GM13977 (cell line): ENCODE measurements at places on chromosomes 5 and 9.
A peak's percentile ranks its signal among the peaks of the same experiment; 100 is the strongest.

DNA sequence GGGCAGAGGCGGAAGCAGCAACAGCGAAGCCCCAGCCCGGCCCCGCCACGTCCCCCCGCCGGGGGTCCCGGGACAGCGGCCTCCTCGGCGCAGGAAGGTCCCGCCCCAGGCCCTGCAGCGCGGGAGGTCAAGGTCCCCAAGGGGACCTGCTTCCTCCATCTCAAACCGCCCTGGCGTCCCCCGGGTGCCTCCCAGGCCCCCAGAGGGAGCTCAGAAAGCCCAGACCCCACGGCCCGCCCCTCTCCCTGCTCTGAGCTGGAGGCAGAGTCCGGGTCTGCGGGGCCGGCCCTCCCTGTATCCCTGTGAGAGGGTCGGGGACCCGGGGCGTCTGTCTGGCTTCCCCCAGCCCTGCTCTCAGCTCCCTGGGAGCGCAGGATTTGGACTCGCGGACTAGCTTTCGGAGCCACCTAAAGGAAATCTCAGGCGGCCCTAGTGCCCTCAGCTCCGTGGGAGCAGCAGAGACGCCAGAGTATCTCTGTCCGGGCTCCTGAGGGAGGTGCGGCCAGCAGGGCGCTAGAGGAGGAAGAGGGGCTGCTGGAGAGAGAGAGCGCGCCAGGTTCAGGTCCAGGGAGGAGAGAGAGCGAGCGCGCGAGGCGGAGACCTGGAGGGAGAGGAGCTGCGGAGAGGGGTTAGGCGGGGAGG, 30.7 kb downstream of the EXOC3 start:
- DNase-seq = peak; percentile 65

GRCh38 chr5:172530406-172530805, 76.1 kb upstream of the SH3PXD2B start:
- no peak for DNase-seq

DNA sequence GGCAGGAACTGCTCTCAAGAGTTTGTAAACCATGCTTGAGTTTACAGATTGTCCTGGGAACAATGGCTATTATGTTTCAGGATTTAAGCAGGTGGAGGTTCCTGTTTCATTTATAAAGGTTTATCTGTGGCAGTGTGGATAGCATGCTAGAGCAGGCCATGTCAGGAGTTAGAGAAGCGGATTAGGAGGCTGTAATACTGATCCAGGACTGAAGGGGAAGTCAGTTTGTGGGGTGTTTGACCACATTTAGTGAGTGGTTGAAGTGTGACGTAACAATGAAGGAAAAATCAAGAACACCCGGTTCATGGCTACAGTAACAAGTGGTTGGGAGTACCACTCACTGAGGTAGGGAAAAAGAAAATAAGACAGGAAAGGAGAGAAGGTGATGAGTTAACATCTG, 299.0 kb downstream of the TLR4 start:
- no peak for DNase-seq

- no peak for DNase-seq
Observed at GRCh38 chr5:180391276-180391675, 38.1 kb upstream of the GFPT2 start.

DNA sequence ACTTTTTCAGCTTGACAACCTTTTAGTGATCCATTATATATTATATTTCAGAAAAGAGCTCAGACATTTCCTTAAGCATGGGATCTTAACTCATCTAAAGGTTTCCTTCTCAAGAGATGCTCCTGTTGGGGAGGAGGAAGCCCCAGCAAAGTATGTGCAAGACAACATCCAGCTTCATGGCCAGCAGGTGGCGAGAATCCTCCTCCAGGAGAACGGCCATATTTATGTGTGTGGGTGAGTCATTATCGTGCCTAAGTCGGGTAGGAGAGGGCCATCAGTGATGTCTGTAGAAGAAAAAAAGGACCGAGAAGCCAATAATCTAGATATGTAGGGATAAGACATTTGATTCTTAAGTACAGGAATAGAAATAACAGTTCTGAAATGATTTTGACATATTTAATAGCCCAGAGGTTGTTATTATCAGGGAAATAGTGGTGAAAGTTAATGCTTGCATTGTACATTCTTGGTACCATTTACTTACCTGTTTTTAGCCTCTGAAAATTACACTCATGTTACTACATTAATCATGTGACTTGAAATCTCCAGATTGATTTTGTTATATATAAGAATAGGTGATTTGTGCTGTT, 28.2 kb downstream of the MTRR start:
- DNase-seq = no peak

GRCh38 chr9:72980183-72980582, 27.3 kb upstream of the ALDH1A1 start:
- DNase-seq = no peak

- DNase-seq = no peak
Observed at GRCh38 chr5:67199859-67200258, 3.3 kb upstream of the CD180 start.

DNA sequence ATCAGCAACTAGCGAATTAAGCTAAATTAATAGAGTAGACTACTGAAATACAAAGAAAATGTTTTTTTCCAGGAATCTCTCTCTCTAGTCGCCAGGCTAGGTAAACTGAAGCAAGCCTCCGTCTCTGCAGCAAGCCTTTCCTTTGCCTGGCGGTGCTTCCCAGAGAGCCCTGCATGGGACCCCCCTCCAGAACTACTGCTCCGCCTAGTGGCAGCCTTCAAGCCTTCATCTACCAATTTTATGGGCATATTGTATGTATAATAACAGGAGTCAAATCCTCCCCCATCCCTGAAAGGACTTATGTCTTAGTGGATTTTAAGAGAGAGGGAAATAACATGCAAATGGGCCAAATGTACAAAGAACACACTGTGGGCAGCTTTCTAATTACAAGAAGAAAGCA, 241.9 kb downstream of the SAXO1 start:
- no peak for DNase-seq

GRCh38 chr5:162444129-162444762, 376.7 kb downstream of the GABRG2 start:
- DNase-seq = no peak

- no peak for DNase-seq
Observed at GRCh38 chr5:171593976-171594375, 174.5 kb downstream of the FGF18 start.

DNA sequence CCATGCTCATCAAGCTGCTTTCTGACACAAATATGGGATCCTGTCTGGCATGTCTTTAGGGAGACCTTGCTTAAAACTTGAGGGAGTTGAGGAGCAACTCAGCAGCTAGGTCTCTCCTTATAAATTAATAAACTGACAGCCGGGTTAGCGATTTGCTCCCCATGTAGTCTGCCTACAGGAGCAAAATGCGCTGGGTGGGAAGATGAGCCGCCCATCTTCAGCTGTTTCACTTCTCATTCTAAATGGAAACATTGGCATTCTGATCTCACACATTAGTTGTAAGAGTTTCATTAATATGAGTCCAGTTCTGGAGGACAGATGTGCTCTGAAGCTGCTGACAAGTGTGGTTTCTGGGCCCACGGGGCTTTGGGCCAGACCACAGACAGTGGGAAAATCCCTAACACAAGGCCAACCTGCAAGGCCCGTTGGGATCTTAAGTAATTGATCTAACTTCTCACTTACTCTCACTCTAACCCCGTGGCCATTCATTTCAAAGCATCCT, 197.0 kb downstream of the MCTP1 start:
- peak; percentile 12 for DNase-seq

DNA sequence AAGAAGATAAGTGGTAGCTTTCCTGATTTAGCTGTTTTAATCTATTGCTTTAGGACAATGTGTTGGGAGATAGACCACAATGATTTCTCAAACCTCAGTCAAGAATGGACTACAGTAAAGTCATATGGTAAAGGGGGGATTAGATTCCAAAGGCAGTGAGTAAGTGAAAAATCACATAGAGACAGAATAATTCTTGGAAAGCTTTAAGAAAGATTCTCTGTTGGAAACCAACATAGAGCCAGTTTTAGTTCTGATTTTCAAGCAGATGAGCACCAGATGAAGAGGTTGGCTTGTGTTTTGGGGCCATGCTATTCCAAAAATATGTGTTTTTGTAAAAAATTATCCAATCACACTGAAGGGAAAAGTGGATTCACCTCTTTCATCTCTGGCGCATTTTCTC, 256.8 kb upstream of the RPS23 start:
- no peak for DNase-seq

DNA sequence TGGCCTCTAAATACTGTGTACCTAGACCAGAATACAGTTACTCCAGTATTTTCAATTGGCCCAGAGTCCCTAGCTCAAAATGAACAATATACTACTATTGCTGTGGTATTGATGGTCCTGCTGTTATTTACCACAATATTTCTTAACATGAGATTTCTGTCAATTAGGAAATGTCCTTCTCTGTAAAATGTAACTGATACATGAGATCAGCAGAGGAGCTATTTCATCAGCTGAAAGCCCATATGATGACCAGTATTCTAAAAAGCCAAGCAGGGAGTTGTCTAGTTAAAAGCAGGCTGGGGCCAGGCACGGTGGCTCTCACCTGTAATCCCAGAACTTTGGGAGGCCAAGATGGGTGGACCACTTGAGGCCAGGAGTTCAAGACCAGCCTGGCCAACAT, 187.7 kb upstream of the PTGER4 start:
- DNase-seq = no peak

DNA sequence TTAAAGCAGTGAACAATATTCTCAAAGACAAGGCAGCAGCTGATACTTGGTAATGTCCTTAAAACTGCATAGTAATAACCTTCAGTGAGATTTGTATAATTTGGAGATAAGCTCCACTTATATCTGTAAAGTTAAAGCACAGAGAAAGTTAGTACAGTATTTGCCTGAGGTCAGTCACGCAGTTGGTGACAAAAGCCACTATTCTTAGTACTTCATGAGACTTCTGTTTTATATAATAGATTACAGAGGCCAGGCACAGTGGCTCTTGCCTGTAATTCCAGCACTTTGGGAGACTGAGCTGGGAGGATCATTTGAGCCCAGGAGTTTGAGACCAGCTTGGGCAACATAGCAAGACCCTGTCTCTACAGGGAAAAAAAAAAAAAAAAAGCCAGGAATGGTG, 266.4 kb upstream of the DMRT1 start:
- DNase-seq = no peak

GRCh38 chr5:53368516-53368915, 111.9 kb upstream of the FST start:
- no peak for DNase-seq

- DNase-seq = no peak
Observed at GRCh38 chr5:61289669-61290306, 42.3 kb upstream of the ZSWIM6 start.

- DNase-seq = no peak
Observed at GRCh38 chr9:32706725-32707100, 71.2 kb upstream of the TAF1L start.

- DNase-seq = no peak
Observed at GRCh38 chr5:42591015-42591414, 165.6 kb upstream of the CCDC152 start.

DNA sequence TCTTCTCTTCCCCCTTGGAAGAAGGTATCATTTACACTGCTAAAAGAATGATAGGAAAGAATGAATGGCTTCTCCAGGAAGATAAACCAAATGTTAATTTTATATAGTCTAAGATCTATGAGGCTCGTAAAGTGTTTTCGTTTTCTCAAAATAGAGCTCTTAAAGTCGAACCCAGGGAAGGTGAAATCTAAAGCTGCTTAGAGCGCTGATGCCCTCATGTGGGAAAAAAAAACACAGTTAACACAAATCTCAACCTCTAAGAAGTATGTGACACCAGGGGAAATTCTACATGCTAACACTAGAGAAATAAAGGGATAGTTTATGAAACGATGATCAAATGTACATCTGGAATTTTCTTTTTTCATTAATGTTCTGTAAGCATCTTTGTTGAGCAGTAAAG, 257.9 kb downstream of the RASEF start:
- no peak for DNase-seq

- no peak for DNase-seq
Observed at GRCh38 chr9:133306242-133307204, 29.5 kb downstream of the SURF6 start.

GRCh38 chr5:150066901-150067396, 19.4 kb downstream of the CSF1R start:
- no peak for DNase-seq

GRCh38 chr9:137278061-137278701, 655 bp downstream of the TOR4A start:
- no peak for DNase-seq

DNA sequence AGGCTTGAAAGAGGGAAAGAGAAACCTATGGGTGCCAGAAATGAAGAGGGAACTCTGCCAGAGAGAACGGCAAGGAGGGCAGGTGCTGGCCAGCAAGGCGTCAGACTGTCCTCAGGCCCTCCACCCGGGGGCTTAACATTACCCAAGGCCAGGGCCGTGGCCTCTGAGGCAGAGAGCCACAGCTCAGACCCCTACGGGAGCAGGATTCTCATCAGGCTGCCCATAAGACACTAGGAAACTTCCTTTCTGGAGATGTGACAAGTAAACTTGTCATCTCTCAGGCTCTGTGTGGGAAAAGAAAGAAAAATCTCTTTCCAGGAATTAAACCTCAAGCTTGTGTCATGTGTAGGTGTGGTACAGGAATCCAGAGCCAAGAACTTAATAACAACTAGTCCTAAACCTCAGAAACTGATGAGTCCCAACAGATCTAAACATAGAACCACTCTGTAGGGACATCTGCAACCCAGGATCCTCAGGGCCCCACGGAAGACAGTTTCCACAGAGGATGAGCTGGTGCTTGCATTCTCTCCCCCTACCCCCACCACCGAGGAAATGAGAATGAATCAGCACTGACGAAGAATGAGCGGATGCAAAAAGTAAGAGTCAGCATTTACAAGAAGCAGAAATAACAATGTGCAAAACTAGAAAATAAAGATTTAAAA, 74.3 kb downstream of the DCP2 start:
- no peak for DNase-seq

- DNase-seq = no peak
Observed at GRCh38 chr9:99026271-99026955, 78.5 kb upstream of the TGFBR1 start.

GRCh38 chr9:123217128-123217654, 51.2 kb downstream of the STRBP start:
- no peak for DNase-seq

DNA sequence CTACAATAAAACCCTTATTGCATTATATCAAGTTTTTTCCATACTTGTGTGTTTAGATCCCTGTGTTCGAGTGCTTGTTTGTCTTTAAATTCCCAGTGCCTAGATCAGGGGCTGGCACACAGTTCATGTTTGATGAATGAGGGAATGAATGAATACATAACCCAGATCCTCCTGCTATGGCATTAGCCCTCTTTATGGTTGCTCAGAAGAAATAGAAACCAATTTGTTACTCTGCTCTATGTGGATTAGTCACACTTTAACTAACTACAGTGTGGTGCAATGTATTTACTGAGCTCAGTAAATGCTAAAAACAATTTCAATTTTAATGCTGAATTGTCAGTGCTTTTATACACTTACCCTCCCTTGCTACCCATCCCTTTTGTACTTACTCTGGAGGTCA, 16.4 kb upstream of the GALNT10 start:
- DNase-seq = no peak
